Activated effector memory CD4-positive, alpha-beta T cell treated with Interleukin-2 at 50 U/mL for 16 hours (primary cell): ENCODE measurements at places on chromosomes 3 and 15.

GRCh38 chr15:69414701-69415167, 585 bp downstream of the KIF23 start:
- no peak for DNase-seq

DNA sequence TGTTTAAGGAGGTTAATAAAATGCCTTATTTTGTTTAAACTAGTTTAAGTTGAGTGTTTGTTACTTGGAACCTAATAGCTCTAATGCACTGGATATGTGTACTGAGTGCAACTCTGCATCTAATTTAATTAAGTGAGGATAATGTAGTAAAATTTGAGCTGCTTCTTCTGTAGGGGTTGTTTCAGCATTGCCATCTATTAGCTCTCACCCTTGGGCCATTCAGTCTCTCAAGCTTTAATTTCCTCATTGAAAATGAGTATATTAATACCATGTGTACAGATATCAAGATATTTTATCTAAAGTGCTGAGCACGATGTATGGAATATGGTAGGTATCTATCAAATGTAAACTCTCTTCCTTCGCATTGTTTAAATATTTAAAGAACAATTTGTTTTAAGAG, 375.7 kb upstream of the LRRC3B start:
- no peak for DNase-seq

GRCh38 chr3:35241236-35241635, 398.1 kb upstream of the ARPP21 start:
- no peak for DNase-seq

GRCh38 chr15:37638116-37638515, 296.3 kb upstream of the TMCO5A start:
- no peak for DNase-seq

- DNase-seq = no peak
These were observed 16.7 kb downstream of the PLA2G4D start for GRCh38 chr15:42077689-42078088.

GRCh38 chr3:114308830-114309229, 15.0 kb downstream of the TIGIT start:
- DNase-seq = peak; percentile 63

DNA sequence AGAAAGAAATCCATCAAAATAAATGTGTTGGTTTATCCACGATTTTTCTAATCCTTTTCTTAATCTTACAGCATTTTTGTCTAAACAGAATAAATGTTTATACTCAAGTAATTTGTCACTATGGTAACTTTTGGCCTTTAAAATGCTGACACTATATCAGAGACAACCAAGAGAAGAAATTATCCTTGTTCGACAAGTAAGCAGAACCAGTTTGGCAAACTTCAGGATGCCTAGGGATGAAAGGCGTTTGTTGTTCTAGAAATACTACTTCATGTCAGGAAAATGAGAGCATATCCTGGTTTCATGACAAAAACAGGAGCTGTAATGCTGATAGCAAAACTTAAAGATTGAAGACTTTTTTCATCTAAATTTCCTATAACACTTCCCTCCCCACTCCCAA, 308.0 kb upstream of the ATP11B start:
- DNase-seq = no peak

- DNase-seq = no peak
These were observed 39.0 kb downstream of the CFAP100 start for GRCh38 chr3:126433496-126434263.

GRCh38 chr3:20837676-20838302, 651.8 kb upstream of the SGO1 start:
- no peak for DNase-seq

DNA sequence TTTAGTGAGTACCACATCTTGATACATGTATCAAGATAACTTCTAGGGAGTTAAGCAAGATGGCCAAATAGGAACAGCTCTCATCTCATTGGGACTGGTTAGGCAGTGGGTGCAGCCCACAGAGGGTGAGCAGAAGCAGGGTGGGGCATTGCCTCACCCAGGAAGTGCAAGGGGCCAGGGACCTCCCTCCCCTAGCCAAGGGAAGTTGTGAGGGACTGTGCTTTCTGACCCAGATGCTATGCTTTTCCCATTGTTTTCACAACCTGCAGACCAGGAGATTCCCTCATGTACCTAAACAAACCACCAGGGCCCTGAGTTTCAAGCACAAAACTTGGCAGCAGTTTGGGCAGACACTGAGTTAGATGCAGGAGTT, 665.0 kb upstream of the CBLB start:
- DNase-seq = no peak

- no peak for DNase-seq
These were observed 59.5 kb upstream of the TSEN2 start for GRCh38 chr3:12424635-12425319.

GRCh38 chr3:126568776-126569342, 10.1 kb upstream of the C3orf22 start:
- DNase-seq = no peak

DNA sequence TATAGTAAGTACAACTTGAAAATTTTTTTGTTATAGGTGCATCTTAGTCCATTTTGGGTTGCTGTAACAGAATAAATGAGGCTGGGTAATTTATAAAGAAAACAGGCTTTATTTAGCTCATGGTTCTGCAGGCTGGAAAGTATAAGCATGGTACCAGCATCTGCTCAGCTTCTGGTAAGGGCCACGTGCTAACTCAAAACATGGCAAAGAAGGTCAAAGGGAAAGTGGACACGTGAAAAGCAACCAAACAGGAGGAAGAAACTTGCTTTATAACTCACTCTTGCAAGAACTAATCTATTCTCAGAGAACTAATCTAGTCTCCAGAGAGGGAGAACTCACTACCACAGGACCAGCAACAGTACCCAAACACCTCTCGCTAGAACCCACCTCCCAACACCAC, 9.1 kb downstream of the HDGFL3 start:
- no peak for DNase-seq

- DNase-seq = no peak
These were observed 82.9 kb upstream of the THBS1 start for GRCh38 chr15:39497759-39498565.

- DNase-seq = no peak
These were observed 33.4 kb upstream of the STRIT1 start for GRCh38 chr3:155326901-155327300.

- DNase-seq = no peak
These were observed 222.7 kb downstream of the MTHFS start for GRCh38 chr15:79674124-79674465.

DNA sequence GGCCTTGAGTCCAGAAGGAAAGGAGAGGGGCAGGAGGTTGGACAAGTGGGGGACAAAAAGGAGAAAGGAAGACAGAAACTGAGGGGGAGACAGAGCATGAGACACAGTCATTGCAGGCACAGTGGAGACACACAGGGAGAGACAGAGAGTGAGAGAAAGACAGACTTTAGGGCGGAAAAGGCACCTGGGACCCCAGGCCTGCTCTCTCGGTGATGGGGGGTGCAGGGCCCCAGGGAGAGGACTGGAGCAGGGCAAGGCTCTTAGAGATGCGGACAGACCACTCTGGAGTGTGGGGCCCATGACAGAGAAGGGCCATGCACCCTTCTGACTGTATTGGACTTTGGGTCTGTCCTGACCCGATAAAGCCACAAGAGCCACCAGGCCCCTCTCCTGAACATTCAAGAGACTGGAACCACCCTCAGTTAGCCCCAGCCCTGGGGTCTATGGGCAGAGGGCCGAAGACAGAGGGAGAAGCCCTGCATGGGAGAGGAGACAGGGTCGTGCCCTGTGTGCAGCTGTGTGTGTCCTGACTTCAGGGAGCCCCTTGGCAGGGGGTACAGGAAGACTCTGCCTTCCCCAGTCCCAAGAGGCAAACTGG, 12.5 kb downstream of the PLCD1 start:
- DNase-seq = no peak

DNA sequence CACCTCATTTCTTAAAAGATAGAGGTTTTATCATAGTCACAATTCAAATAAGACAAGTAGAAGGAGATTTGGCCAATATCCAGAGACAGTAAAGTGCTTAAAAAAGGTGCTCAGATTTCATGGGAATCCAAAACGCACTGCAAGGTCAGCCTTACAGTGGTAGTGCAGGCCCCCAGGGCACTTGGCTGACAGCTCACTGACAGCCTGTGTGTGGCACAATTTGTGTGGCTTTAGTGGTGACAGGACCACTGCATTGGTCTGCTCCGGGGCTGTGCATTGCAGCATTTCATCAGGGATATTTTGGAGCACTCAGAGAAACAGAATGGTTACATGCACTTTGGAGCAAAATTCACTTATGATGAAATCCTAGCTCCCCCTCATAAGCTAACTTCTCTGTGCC, 544.3 kb downstream of the NTRK3 start:
- no peak for DNase-seq
